ENCODE measurements at places on chromosomes 1 and 21.

- DNase-seq: peak; percentile 74
Observed at GRCh38 chr1:76154206-76154956, 79.8 kb downstream of the ST6GALNAC3 start.

- DNase-seq: no peak
Observed at GRCh38 chr1:154842635-154843034, 27.4 kb downstream of the KCNN3 start.

DNA sequence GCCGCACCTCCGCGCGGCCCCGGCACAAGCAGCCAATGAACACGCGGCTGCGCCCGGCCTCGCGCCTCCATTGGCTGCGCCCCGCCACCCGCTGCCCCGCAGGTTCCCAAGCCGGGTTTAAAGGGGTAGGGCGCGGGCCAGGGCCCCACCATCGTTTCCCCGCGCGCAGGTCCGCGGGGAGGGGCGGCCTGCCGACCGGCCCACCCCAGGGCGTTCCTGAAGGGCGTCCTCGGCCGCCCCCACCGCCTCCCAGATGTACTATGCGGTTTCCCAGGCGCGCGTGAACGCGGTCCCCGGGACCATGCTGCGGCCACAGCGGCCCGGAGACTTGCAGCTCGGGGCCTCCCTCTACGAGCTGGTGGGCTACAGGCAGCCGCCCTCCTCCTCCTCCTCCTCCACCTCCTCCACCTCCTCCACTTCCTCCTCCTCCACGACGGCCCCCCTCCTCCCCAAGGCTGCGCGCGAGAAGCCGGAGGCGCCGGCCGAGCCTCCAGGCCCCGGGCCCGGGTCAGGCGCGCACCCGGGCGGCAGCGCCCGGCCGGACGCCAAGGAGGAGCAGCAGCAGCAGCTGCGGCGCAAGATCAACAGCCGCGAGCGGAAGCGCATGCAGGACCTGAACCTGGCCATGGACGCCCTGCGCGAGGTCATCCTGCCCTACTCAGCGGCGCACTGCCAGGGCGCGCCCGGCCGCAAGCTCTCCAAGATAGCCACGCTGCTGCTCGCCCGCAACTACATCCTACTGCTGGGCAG is at the start of gene OLIG1:
Gene OLIG1 (plus strand): TSS at position 148 of the 750 bp plus-strand sequence. CDS start 106 bp downstream, at position 254.
- DNase-seq: peak; percentile 58

DNA sequence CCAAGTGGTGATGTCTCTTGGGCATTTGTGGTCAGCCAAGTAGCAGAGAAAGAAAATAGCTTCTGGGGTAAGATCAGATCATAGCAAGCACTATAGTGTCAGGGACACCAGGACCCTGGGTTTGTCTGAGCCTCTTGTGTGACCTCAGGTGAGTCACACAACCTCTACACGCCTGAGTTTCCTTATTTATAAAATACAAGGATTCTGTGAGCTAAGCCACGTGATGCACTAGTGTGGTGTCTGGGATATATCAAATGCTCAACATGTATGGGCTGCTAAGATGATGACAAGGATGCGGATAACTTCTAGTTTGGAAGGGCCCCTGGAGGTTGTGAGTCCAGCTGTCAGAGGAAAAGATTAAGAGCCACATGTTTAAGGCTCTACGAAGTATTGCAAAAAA is 24.5 kb upstream of the ZNF436 start:
- DNase-seq: no peak

GRCh38 chr1:72636631-72637030 is 354.3 kb upstream of the NEGR1 start:
- DNase-seq: no peak

DNA sequence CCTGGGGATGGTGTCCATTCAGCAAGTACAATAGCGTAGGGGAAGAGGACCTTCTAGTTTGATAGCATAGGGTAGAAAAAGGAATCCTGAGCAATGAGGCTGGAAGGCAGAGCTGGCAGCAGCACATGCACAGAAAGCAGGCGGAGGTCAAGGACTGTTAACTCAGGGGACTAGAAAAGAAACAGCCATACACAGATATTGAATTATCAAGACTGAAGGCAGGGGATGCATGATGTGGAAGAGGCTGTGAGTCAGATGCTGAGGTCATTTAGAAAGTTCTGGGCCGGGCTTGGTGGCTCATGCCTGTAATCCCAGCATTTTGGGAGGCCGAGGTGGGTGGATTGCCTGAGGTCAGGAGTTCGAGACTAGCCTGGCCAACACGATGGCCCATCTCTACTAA is 65.6 kb downstream of the OPTC start:
- DNase-seq: no peak

DNA sequence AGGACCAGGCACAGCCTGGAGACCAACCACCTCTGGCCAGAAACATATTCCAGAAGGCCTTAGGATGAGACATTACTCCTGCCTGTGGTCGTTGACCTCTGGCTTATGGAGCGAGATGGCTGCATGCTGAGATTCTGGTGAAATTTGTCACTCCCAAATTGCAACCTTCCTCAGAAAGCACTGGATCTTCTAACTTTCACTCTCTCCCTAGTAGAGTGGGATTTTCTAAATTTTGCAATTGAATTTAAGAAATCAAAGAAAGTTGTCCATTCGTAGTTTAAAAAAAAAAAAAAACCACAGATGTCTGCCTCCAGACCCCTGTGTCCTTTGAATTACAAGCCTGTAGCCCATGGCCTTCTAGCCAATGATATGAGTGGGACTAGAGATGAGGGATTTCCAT is 28.6 kb upstream of the IL10 start:
- DNase-seq: no peak

- no peak for DNase-seq
Observed at GRCh38 chr1:245751726-245752470, 597.1 kb downstream of the KIF26B start.

- no peak for DNase-seq
Observed at GRCh38 chr1:114959423-114959822, 70.2 kb upstream of the TSHB start.

DNA sequence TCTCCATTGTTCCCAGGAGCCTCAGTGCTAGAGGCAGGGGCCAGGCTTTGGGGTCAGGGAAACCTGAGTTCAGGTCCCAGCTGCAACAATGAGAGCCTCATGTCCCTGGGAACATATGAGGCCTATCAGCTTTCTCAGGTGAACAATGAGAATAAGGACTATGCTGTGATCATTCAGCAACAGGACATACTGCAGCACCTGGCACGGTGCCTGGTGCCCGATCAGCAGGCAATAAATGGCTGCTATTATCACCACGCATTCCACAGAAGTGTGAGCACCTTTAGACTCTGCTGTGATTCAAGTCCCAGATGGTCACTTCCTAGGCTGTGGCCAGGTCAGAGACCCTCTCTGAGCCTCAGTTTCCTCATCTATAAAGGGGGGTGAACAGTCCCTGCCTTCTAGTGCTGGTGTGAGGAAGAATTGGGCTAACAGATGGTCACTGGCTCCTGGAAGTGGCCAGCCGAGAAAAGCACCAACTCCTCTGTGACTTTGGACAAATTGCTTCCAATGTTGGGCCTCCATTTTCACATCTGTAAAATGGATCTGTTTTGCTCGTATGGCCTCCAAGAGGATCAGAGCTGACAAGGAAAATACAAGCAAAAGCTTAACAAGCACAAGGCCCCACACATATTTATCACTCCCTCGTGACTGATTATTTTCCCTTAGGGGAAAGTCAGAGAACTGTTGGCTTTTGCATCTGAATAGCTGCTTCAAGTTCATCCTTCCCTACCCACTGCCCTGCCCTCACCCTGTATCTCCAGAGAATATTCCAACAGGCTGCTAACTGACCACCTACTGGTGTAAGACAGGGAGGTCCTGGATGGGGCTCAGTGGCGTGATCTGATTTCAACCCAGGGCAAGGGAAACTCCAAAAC is 1.1 kb downstream of the SLC5A9 start:
- DNase-seq: no peak

DNA sequence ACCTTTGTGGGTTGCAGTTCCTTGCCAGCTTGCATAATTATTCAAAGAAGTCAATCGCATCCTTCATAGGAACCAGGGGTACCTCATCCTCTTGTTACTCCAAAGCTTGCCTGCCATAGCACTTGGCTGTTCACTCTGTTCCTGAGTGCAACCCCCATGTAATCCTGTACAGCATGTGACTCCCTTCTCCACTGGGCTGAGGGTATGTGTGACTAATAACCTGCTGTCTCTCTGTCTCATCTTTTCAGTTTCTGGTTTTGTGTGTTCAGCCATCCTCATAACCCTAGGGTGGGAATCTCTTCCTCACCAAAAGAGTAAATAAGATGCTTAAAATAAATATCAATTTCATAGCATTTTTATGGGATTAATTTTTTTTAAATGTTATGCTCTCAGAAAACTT is 351.9 kb downstream of the S1PR1 start:
- no peak for DNase-seq

GRCh38 chr1:33414879-33415278 is 16.0 kb downstream of the PHC2 start:
- DNase-seq: no peak

DNA sequence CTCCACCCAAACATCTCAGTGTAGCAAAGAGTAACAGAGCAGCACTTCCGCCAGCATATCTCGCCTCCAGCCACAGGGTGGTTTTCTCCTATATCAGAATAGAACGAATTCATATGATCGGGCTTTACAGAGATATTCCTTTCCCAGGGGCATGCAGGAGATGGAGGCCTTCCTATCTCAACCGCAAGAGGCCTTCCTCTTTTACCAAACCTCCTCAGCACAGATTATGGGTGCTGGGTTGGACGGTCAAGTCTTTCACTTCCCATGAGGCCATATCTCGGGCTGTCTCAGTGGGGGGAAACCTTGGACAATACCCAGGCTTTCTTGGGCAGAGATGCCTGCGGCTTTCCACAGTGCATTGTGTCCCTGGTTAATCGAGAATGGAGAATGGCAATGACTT is 65.8 kb downstream of the OVGP1 start:
- DNase-seq: no peak

- peak; percentile 19 for DNase-seq
Observed at GRCh38 chr1:11473491-11474034, 5.4 kb upstream of the DISP3 start.

- no peak for DNase-seq
Observed at GRCh38 chr1:86159800-86160199, 3.2 kb upstream of the COL24A1 start.

- DNase-seq: no peak
Observed at GRCh38 chr1:98021126-98021525, 100.3 kb upstream of the DPYD start.

DNA sequence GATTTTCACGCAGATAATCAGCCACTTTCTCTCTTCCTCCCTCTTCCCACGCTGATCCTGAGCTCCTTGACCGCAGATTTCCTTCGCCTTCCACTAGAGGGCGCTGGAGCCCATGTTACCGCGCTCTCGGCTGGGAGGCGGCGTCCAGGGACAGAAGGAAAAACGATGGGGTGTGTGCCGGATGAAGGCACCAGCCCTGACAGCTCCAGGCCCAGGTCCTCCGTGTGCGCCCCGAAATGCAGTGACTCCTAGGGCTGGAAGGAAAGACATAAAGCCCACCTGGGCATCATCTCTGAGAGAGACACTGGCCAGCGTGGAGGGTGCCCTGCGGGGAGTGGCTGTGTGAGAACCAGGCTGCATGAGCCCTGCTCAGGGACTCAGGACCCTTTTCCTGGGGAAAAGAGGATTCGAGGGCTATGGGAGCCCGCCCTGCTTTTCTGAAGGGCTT is 44.9 kb upstream of the CYP2J2 start:
- DNase-seq: peak; percentile 50

- no peak for DNase-seq
Observed at GRCh38 chr1:162538815-162539431, 22.6 kb upstream of the UAP1 start.

DNA sequence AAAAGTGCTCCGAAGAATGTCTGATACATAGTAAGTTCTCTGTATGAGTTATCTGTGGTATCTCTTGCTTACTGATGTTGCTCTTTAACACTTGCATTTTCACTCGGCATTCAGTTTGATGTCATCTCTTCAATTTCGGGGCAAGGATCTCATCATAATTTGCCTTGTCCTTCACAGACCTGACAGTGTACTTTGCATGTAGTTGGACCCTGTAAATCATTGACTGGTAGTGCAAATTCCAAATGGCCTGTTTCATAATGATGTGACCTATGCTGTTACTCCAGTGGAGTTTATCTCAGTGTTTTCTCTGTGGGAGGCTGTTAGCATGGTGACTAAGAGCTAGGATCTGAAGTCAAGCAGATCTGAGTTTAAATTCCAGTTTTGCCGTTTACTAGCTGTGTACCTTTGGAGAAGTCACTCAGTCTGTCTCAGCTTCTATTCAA is 34.2 kb upstream of the ABCD3 start:
- no peak for DNase-seq

GRCh38 chr1:65216989-65217388 is 69.0 kb downstream of the AK4 start:
- DNase-seq: no peak

GRCh38 chr1:165894591-165894990 is 67.2 kb downstream of the UCK2 start:
- DNase-seq: no peak

DNA sequence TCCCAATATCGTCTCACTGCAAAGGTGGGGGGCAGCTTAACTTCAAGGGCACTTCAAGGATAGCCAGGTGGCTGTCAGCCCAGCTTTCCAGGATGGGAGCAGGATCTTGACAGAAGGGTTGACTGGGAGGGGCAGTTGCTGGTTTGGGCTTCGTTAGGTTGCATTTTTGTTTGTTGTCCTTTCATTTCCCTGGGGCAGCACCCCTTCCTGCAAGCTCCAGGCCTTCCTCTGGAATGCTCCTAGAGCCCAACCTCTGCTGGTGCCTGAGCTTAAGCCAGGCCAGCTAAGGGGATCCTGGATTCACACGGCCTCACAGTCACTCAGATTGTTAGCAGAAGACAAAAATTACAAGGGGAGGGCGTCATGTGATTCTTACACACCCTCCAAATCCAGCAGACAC is 4.1 kb upstream of the OLIG2 start:
- no peak for DNase-seq

DNA sequence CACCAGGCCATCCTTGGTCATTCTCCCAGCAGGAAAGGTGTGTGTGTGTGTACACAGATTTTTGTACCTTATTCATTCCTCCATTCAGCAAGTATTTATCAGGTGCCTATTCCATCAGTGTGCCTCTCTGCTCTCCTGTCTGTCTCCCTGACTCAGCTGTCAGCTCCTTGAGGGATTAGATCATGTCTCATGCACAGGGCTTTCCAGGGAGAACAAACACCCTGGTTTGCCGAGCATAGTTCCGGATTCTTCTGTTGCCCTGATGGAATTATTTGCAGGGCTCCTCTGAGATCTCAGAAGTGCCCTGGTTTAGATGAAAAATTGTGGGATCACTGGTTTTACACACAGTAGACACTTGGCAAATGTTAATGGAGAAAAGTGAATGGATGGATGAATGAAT is 8.1 kb upstream of the SDHB start:
- no peak for DNase-seq

GRCh38 chr1:38758820-38759219 is 100.8 kb downstream of the RRAGC start:
- DNase-seq: no peak

- no peak for DNase-seq
Observed at GRCh38 chr21:41772351-41773080, 5.7 kb upstream of the RIPK4 start.

- DNase-seq: no peak
Observed at GRCh38 chr1:235720544-235720943, 71.0 kb upstream of the GNG4 start.

- no peak for DNase-seq
Observed at GRCh38 chr1:101435831-101436511, 199.2 kb downstream of the S1PR1 start.

Data from activated naive CD8-positive, alpha-beta T cell treated with anti-CD3 and anti-CD28 coated beads for 36 hours (primary cell).